HepG2 (cell line): ENCODE measurements at places on chromosomes 6 and 20.
A peak's percentile ranks its signal among the peaks of the same experiment; 100 is the strongest.

DNA sequence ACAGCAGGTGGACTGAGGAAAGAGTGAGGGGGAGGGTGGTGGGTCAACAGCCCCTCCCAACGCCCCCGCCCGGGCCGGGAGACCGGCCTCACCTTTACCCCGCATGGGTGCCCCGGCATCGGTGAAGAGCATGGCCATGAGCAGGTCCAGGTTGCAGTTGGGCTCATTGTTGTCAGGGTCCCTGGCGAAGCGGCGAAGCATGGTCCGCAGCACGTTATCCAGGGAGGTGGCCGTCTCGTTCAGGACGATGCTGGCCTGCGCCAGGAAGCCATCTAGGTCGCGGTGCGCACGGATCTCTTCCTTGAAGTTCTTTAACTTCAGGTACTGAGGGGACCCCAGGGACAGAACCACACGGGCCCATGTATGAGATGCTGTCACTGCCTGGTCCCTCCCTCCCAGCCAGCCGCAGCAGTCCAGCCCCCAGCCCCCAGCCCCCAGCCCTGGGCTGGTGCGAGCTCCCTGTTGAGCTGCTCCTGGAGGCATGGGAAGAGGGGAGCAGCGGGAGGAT is 4.9 kb downstream of the SLC4A11 start:
- DNase-seq: no peak

DNA sequence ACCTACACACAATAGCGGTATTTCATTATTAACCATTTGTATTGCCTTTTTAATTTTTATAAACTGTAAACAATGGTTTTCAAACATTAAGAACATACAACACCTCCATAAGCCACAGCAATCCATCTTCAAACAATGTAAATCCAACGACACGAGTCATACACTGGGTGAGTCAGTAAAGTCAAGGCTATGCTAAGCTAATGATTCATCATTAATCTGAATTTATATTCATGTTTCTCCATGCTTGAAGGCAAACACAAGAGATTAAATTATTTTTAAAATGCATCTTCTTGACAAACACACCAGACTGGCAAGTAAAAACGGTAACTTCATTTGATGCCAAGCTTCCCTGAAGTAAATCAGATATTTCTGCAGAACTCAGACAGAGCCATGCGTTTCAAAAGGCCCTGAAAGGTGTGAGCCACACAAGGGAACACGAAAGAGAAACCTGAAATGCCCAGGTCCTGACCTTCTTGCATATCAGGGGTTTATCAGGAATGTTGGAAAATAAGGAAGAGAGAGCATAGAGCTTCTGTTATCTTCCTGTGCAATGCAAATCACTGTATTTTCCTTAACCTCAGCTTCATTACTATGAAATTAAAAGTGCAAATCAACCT is 162.5 kb downstream of the ALDH8A1 start:
- no peak for DNase-seq

DNA sequence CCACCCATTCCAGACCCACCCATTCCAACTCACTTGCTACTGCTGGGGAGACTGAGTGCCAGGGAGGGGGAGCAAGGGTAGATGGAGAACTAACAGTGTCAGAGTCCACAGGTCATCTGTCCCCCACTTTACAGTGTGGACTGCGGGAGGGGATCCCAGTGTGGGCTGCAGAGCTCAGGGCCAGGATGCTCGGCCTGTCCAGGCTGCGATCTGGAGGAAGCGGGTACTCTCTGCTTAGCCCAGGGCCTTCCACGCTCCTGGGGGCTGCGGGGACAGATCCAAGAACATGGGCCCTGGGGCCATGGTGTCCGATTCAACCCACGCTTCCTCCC is 14.1 kb upstream of the GATA5 start:
- no peak for DNase-seq

- no peak for DNase-seq
These were observed 30.6 kb upstream of the APCDD1L start for GRCh38 chr20:58545565-58546415.

DNA sequence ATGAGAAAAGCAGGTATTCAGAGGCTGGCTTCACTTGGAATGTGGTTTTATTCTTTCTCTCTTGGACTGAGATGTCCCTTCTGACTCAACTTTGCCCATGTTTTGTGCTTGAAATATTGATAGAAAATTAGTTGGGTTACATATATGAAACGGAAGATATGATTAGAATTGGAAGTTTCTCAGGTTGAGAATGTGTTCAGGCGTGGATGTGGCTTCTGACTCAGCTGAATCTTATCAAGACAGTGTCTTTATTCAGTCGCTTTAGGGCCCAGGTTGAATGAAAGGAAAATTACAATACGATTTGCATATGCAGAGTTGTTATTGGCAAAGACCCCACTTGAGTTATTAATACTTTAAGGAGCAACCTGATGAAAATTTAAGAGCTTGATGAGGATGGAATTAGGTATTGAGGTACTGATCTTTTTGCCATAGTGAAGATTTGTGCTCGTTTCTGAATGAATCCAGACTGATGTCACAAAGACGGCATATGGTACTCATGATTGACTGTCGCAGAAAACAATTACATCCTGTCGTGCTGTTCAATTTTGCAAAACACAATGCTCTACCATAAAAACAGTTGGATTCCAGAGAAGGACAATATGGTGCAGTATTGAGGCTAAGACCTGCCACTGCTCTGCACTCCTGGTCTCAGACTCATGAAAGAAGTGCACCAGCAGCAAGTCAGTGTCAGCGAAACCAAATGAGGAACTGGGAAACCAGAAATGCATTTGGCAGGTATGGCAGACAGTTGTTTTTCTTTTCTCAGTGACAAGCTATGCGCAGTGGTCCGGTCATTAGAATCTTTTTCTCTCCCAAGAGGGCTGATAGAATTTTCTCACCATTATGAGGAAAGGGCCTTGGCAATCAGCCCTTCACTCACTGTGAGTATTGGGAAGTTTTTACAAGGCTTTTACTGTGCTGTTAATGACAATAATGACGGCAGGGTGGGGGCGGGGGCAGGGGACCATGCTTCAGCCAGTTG is 158.3 kb downstream of the DOK5 start:
- no peak for DNase-seq

DNA sequence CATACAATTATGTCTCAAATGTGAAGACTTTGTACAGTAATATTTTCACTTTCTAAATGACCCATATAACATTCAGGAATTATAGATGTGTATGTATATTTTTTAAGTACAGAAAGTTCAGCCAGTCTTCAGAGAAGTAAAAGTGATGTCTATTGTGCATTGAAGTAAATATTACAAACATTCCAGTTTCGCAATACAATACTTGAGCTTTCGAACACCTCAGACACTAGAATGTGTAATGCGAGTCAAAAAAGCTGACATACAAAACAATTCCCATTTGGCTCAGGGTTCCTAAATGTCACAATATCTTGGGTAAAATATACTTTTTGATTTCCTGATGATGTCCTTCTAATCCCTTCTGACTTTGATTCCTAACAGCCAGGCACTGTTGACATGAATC is 101.4 kb downstream of the ZNF217 start:
- DNase-seq: peak; percentile 47

- no peak for DNase-seq
These were observed 65.2 kb upstream of the UST start for GRCh38 chr6:148681666-148682065.

DNA sequence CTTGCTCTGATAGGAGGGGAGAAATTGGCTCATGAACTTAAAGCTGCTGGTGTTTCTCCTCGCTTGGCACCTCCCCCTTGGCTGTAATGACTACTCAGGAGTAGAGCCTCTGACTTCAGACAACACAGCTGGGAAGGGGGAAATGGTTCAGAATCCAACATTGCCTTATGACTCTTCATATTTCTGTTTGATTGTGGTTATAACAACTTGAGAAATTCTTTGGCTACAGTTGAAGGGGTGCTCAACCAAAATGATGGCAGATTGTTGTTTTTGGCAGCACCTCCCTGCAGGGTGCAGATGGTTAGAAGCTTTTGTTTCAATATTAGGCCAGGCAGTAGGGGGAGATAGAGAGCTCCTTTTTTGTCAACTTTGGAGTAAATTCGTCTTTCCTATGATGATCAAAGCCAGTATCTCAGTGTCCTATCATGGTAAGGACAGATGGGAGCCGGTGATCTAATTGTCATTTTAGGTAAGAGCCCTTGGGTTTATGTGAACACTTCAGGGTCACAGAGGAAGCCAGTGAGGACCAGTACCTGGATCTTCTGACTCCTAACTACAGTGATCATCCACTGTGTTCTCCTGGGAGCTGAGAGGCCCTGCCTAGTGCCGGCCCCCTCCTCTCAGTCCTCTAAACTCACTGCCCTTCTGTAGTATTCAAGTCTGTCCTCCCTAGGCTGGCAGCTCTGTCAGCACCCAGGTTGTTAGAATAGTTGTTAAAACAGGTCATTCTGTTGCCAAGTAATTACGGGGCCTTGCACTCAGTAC is 39.9 kb downstream of the RPRD1B start:
- peak; percentile 76 for DNase-seq

- DNase-seq: no peak
These were observed 25.0 kb downstream of the SCAND1 start for GRCh38 chr20:35929301-35929700.

DNA sequence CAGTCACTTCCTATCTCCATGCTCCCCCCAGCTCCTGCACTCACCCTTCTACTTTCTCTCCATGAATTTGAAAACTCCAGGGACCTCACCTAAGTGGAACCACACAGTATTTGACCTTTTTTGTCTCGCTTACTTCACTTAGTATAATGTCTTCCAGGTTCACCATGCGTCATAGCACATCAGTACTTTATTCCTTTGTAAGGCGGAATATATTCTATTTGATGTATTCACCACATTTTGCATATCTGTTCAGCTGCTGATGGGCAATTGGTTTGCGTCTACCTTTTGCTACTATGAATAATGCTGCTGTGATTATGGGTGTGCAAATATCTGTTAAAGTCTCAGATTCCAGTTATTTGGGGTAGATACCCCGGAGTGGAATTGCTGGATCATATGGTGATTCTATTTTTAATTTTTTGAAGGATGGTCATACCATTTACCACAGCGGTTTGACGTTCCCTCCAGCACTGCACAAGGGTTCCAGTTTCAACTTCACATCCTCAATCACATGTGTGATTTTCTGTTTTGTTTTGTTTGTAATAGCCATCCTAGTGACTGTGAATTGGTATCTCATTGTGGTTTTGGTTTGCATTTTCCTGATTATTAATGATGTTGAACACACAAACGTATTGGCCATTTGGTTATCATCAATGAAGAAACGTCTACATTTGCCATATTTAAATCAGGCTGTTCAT is 20.3 kb upstream of the SYNDIG1 start:
- DNase-seq: no peak

- no peak for DNase-seq
These were observed 100.6 kb upstream of the DUSP22 start for GRCh38 chr6:191487-192312.

GRCh38 chr6:154914288-154914687 is 80.8 kb upstream of the TIAM2 start:
- no peak for DNase-seq

DNA sequence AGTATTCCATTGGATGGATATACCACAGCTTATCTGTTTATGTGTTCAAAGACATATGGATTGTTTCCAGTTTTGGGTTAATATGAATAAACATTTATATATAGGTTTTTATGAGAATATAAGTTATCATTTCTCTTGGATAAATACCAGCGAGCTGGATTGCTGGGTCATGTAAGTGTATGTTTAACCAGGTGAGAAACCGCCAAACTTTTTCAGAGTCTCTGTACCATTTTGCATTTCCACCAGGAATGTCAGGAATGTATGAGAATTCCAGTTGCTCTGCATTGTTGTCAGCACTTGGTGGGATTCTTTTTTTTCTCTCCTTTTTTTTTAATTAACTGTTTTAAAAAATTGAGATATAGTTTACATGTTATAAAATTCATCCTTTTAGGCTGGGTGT is 52.1 kb downstream of the PHF20 start:
- DNase-seq: no peak

DNA sequence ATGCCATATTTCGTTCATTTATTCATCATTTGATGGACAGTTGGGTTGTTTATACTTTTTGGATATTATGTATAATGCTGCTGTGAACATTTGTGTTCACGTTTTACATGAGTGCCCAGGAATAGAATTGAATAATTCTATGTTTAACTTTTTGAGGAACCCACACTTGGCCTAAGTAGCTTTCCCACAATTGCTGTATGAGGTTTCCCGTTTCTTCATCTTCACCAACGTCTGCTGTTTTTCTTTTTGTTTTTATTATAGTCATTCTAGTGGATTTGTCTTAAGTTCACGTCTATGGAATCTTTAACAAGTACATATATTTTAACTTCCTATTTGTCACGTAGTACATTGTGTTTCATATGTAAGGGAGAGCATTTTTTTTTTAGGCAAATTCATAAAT is 110.3 kb downstream of the JARID2 start:
- no peak for DNase-seq

- no peak for DNase-seq
These were observed 56.3 kb downstream of the KCNS1 start for GRCh38 chr20:45044601-45045000.

GRCh38 chr6:129281168-129281796 is 398.3 kb downstream of the LAMA2 start:
- no peak for DNase-seq

DNA sequence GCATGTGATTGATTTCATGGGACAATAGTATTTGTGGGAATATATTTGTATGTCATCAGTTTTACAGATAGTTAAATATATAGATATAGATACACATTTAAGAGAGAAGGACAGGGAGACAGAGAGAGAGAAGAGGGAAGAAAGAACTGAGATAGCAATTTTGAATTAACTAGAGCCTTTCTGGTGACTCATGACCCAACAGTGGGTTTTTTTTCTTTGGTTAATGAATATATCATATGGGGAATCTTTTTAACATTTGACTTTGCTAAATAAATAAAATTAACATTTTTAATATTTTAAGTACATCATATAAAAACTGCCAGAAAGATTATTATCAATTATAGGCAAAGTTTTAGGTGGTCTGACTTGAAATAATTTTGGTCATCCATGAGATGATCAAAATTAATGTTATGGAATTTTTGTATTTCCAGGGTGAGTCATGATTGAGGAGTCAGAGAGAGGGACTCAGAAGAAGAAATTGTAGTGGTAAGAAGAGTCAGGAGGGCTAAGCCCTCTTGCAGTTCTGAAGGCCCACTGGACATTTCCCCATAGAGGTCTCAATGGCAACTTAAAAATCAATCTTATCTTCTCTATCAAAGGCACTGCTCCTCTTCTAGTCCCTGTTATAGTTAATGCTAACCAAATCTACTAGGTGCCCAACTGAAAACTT is 508.1 kb upstream of the MAP3K7 start:
- DNase-seq: no peak

- DNase-seq: peak; percentile 100
These were observed 427 bp upstream of the MKKS start for GRCh38 chr20:10434467-10434831.

GRCh38 chr6:124495665-124496190 is 466.5 kb upstream of the RNF217 start:
- DNase-seq: no peak

DNA sequence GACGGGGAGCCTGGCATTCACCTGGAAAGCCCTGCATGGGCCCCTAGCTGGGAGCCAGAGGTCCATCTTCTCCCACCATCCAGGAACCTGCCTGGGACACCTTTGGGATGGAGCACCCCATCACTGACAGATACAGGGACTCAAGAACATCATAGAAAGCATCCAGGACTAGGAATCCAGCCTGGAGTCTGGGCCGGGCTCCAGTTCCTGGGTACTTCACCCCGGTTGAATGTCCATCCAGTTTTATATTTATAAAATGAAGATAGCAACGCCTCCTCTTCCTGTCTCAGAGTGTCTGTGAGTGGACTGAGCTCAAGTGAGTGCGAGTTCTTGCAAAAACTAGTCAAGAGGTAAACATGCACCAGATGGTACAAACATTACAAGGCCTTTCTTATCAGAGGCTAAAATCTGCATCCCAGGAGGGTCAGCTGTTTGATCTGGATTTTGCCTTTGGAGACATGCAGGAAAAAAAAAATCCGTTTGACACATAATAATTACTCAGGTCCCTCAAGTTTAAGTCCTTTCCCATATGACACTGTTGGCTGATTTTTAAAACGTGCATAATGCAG is 27.4 kb downstream of the ZC3H12D start:
- no peak for DNase-seq
